ENCODE measurements at places on chromosomes 4 and X. TPM values are rescaled to one million over a fixed set of nuclear protein-coding genes. Genes with fewer than 3 reads are reported as not detected.

The ERCC6L gene
- 0.34 TPM for total RNA-seq

The MCTS1 gene
- total RNA-seq = 27.9 TPM

The MAMLD1 gene
- 1.8 TPM for total RNA-seq

The C4orf17 gene
- total RNA-seq = not detected

- DNase-seq = no peak
These were observed 280.7 kb downstream of the BCOR start for GRCh38 chrX:39816871-39817731.

DNA sequence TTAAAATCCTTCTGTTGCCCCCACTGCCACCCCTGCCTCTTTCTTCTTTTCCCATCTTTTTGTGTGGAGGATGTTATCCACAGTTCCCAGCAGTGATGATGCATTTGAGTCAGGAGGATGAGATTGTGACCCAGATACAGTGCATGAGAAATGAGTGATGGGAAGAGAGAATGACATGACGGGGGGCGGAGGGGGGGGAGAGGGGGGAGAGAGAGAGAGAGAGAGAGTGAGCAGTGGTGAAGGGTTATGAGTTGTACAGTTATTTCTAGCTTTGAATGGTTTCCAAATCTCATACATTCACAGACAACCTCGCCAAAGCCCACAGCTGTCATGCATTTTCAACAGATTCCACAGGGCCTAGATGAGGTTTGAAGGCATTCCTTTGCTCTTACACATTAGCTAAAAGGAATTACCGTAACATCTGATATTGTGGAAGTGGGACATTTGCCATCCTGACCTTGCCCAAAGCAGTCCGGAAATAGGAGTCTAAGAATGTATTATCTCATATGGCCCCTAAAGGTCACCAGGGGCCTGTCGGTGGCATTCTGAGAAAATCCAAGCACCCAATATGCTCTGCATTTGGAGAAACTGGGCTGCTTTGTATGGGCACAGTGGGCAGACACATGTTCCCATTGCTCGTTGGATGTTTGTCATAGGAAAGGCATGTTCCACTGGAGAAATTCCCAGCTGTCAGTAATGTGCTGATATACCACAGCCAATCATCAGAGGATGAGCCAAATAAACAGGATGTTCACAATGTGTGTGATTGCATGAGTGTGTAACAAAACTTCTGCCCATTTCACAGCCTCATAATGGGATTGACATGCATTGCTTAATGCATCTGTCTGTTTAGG, 435.8 kb downstream of the SPRY1 start:
- DNase-seq = no peak

- no peak for DNase-seq
These were observed 454.5 kb upstream of the PCDH7 start for GRCh38 chr4:30265716-30266115.

DNA sequence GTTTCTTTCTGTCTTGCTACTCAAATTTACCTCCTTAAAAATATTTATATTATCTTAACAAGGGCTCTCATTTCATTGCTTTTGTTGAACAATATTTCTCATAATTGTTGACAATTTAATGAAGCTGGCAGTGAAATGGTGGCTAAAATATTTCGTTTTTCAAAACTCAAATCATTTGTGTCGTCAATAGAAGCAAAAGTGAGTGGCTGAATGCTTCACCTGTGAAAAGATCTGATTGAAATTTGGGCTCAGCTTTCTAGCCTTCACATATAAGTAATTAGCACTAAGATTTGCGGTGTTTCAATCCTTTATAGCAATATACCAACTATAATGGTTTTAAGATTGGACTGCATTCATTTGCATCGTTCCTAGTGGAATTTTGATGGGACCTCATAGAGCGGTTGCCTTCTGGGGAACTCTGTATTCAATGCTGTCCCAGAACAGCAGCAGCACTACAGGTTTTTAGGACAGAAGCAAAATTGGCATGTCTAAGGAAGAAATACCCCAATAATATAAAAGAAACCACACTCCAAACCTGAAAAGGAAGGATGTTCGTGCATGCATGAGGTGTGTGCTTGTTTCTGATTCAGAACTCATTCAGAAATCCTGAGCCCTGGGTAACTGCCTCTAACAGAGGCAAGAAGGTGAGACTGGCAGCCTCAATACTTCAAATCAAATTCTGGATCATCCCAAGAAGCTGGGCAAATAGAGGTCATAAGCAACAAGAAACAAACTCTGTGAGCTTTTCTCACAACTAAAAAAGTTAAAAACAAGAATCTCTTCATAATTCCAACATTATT, 2.5 kb downstream of the CXCL1 start:
- DNase-seq = no peak

GRCh38 chr4:175773566-175773965, 38.5 kb downstream of the GPM6A start:
- no peak for DNase-seq

- DNase-seq = no peak
These were observed 130.5 kb downstream of the CPEB2 start for GRCh38 chr4:15132739-15133138.

- DNase-seq = no peak
These were observed 48.4 kb downstream of the ANXA3 start for GRCh38 chr4:78599931-78600375.

- no peak for DNase-seq
These were observed 264.6 kb upstream of the HAND2 start for GRCh38 chr4:173794662-173795061.

DNA sequence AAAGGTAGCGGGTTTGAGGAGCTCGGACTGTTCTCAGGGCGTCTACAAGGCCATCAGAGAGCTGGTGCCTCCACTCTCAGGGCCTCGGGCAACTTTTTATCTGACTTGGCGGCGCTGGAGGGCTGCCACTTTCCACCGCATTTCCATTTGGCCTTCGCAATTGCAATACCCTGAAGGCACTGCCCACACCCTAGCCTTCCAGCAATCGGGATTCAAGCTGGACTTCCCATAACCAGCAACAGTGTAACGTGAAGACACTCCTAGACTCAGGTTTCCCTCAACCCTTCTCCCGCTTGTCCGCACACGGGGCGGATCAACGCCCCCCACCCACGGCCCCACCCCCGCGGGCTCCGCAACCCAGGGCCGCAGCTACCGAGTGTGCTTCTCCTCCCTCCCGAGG, 50.2 kb upstream of the BCOR start:
- DNase-seq = no peak

GRCh38 chr4:178271386-178271785, 829.1 kb upstream of the AGA start:
- no peak for DNase-seq

Data from B cell (primary cell).